Activated CD8-positive, alpha-beta memory T cell treated with anti-CD3 and anti-CD28 coated beads, Interleukin-2, amount 50 U/mL, for 4 hours (primary cell): ENCODE measurements at places on chromosomes 16 and 17.

- no peak for DNase-seq
These were observed 3.2 kb downstream of the NAGS start for GRCh38 chr17:44007346-44008204.

DNA sequence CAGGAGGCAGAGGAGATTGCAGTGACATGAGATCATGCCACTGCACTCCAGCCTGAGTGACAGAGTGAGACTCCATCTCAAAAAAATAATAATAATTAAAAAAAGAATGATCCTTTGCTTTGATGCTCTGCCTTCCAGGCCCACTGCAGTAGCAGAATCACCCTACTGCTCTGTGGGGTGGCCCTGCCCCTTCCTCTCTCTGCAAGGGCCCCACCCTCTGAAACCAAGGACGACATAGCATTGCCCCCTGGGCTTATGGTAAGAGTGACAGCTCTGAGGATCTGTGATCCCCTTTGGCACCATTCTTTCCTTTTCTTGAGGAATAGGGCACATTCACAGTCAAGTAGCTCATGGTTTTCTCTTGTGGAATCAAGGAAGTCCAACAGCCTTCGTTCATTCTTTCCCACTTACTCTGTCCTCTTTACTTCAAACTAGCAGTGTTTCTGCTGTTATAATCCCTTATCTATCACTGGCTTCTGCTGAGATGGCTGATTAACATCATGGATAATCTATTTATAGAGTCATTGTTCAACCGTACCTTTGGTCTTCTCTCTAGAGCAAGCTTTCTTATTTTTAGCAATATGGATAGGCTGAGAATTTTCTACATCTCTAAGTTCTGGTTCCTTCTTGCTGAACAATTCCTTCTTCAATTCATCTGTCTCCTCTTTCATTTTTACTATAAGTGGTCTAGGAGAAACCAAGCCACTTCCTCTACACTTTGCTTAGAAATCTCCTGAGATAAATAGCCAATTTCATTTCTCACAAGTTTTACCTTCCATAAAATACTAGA lies 14.1 kb downstream of the RAD51C start:
- DNase-seq, result no peak

GRCh38 chr16:1430759-1431496 lies at the start of gene PERCC1:
Gene PERCC1, plus strand, starts transcription at chr16:1431078. Its CDS starts 1,516 bp downstream, at chr16:1432594.
- no peak for DNase-seq

DNA sequence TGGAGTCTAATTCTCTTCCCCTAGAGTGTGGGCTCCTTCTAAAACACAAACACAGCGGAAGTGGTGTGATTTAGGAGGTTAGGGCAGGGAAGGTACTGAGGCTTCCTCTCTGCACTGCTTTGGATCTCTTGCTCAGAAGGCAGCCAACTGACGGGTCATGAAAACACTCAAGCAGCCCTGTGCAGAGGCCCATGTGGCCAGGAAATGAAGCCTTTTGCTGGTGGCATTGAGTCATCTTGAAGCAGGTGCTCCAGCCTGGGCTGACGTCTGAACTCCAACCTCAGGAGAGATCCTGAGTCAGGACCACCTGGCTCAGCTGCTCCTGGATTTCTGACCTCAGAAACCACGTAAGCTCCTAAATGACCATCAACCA lies 72.9 kb downstream of the MRM1 start:
- DNase-seq, result peak; percentile 26

DNA sequence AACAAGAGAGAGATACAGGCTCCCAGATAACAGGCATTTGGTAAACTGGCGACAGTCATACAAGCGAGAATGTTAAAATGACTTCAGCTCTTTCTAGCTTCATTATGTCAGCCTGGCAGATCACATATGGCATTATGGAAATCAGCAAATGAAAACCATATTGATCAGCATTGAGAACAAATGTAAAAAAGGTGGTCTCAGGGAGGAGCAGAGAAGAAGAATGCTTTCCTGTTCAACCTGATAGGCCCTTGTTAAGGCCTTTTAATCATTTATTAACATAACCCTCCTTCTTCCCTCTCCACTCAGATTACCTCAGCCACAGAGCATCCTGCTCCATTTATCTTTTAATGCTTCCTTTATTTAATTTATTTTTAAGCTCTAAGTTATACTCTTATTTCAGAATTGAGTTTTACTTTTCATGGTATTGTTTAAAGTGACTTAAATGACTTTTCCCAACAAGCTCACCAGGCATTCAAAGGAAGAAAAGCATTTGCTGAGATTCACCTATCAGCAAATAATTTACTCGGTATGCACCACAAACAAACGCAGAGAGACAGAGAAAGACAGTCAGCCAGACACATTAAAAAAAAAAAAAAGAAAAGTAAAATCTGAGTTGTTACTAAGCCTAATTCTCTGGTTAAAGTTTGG lies 243.9 kb upstream of the TBX2 start:
- DNase-seq, result no peak

DNA sequence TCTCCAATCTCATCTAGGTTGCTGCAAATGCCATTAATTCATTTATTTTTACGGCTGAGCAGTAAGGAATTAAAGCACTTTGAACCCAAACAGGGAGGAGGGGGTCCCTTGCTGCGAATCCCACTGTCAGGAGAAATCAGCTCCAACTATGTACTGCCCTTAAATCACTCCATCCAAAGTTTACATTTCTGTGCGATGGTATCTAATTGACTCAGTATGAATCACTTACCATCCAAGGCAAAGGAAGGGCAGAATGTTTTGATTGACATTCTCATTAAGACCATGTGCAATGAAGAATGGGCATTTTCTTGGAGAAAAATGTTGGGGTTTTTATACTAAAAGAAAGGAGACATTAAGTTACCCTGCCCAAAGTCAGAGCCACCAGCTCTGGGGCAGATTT lies 47.7 kb upstream of the XYLT1 start:
- DNase-seq, result no peak

DNA sequence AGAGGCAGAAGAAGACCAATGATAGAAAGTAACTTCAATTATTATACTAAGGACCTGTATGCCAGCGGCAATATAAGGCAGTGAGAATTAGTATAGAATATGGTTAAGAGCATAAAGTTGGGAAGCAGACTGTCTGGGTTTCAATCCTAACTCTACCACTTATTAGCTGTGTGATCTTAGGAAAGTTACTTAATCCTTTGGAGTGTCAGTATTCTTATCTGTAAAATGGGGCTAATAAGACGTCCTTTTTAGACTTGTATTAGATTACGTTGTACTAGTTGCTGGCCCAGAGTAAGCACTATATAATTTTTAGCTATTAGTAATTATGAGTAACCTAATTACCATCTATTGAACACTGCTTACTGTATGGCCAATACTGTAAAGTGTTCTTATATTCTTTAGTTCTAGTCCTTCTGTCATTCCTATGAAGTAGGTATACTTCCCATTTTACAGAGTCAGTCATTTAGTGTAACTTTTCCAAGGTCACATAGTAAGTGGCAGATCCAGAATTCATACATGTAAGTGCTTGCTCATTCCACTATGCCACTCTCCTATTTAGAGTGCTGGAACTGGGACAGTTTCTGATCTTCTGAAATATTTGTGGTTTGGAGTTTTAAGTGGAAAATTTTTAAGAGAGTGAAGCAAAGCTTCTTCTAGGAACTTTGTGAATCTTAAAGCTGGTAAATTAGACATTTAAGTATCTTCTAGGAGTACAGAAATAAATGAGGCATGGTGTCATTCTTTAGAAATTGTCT lies 22.5 kb downstream of the HEATR9 start:
- DNase-seq, result no peak

- DNase-seq, result peak; percentile 40
These were observed 23.6 kb downstream of the SEZ6 start for GRCh38 chr17:28982131-28982793.

- no peak for DNase-seq
These were observed 1.4 kb upstream of the TTLL6 start for GRCh38 chr17:48818361-48818841.

DNA sequence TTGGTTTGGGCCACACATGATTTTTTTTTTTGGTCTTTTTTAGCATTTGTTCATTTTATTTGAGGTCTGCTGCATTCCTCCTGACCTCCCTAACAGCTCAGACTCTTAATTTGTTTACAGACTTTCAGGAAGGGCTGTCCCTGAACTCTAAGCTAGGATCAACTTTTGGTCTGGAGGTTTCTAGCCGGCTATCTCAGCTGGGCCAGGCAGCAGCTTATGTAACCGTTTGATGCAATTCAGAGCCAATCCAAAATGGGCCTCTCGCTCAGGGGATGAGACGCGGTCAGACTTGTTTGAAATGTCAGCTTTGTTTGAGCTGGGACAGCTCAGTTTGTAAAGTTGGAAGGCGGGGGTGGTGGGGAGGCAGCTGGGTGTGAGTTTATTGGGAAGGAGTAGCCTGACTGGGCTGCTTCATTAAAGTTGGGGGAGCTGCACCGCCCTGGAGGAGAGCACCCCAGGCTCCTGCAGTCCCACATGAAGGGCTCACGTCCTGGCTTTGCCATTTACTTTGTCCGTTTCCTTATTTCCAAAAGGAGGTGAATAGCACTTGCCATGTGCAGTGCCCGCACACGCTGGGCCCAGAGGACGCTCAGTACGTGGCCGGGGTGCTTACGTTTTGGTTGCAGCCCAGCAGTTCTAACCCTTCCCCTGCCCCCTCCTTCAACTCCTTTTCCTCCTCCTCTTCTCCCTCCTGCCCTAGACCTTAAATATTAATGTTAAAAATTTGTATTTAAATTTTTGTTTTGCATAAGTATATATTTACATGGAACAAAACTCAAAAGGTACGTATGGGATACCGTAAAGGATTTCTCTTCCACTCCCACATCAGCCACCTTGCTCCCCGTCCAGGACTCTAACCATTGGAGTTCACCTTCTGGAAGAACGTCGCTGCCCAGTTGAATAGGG lies 121.2 kb downstream of the SNX29 start:
- no peak for DNase-seq

GRCh38 chr17:17929655-17930380 lies 42.4 kb downstream of the TOM1L2 start:
- no peak for DNase-seq

GRCh38 chr16:85350146-85350728 lies 238.0 kb upstream of the CIBAR2 start:
- no peak for DNase-seq

DNA sequence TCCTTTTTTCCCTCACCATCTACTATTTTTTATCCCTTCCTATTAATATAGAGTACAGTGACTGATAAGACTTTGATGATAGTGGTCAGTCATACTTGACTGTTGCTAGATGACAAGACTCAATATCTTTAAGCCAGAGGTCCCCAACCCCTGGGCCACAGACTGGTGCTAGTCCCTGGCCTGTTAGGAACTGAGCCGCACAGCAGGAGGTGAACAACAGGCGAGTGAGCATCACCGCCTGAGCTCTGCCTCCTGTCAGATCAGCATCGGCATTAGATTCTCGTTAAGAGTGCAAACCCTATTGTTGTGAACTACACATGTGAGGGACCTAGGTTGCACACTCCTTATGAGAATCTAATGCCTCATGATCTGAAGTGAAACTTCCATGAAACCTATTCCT lies 341.3 kb downstream of the BCAS3 start:
- DNase-seq, result no peak

- DNase-seq, result no peak
These were observed 2.0 kb downstream of the WSCD1 start for GRCh38 chr17:6072157-6072556.

DNA sequence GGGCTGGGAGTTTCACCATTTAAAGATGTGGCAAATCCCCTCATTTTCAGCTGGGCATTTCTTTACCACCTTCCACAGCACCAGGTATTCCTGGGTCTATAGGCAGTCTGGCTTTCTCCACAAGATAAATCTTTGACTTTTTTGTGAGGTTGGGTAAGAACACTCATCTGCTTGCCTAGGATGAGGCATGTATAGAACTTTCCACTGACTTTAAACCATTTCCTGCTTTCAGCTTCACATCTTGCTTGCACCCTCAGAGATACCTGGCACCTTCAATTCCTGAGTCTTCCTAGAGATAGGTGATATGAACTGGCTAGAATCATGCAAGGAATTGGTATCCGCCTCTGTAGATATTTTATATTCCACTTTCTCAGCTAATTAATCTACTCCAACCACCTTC lies 27.9 kb downstream of the SMURF2 start:
- no peak for DNase-seq

GRCh38 chr16:88530051-88530857 lies 39.9 kb upstream of the ZC3H18 start:
- DNase-seq, result no peak
